ENCODE measurements at places on chromosomes 12 and 14.
A peak's percentile ranks its signal among the peaks of the same experiment; 100 is the strongest.

- DNase-seq, result no peak
These were observed 117.9 kb upstream of the MAP1LC3B2 start for GRCh38 chr12:116441292-116441691.

GRCh38 chr14:63009495-63009894, 35.8 kb downstream of the KCNH5 start:
- no peak for DNase-seq

GRCh38 chr12:124233846-124234640, 60.9 kb upstream of the RFLNA start:
- no peak for DNase-seq

GRCh38 chr14:71799841-71800240, 132.4 kb upstream of the RGS6 start:
- no peak for DNase-seq

DNA sequence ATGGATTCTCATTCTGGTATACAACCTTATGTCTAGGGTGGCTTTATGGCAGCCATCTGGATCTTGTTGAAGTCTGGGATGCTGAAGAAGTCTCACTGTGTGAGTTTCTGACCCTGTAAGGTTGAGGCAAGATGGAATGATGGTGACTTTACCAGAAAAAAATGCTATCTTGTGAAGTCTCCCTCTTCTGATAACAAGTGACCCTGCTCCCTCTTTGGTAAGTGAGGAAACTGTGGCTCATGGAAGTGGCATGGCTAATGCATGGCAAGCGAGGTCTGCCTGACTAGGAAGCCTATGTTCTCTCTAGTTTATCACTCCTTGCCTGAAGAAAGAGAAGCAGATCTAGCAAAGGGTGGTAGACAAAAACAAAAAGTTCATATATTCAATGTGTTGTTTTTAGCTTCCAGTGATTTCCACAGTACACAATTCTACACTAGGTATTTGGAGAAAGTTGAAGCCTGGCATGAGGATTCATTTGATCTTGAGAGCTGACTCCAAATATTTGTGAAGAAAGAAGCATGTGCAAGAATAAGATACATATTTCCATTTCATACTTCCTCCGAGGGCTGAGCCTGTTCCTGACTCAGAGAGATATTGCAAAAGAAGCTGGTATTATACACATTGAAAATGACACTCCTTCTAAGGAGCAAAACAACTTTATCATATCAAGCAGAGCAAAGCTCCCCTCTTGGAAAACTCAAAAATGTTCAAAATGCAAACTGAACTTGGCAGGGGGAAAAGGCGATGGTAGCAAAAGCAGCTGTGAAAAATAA, 63.6 kb downstream of the HELB start:
- DNase-seq, result no peak

- DNase-seq, result peak; percentile 86
These were observed 4.7 kb upstream of the CDH24 start for GRCh38 chr14:23062002-23062401.

- no peak for DNase-seq
These were observed 120.9 kb upstream of the GSC start for GRCh38 chr14:94890785-94891184.

- no peak for DNase-seq
These were observed 168.8 kb downstream of the KIF26A start for GRCh38 chr14:104307246-104307626.

- DNase-seq, result no peak
These were observed 67.4 kb downstream of the DDX51 start for GRCh38 chr12:132076711-132077110.

GRCh38 chr12:121600702-121601336, 20.0 kb upstream of the KDM2B start:
- no peak for DNase-seq

DNA sequence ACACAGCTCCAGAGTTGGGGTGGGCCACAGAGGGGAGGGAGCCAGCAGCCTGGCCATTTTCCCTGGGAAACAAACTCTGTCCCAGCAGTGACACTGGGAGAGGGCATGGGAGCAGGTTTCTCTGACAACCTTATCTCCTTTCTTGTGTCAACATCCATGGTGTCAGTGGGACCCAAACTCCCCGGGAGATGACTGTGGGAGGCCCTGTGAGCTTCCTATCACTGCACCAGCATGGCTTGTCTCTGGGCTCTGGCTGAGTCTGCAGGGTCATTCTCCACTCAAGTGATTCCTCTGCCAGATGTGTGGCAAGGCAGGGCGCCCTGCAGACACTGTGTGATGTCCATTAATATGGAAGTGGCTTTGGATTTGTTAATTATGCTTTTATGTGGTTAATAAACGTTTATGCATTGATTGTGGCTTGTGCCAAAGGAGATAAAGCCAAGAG, 10.1 kb downstream of the LRTM2 start:
- no peak for DNase-seq

DNA sequence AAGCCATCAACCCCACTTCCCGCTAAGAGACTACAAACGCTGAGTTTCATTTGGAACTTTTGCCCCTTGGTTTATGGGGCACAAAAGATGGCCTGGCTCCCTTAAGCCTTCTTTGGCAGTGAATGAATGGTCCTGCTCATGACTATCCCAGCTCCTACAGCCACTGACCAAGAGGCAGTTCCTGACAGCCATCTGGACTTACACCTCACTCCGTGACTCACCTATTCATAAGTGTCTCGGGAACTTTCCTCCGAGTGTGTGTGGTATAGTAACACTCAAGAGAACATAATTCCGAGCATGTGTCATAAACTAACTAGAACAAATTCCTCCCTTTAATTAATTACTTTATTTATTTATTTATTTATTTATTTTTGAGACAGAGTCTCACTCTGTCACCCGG, 51.9 kb upstream of the NUDT4 start:
- DNase-seq, result peak; percentile 50

- no peak for DNase-seq
These were observed 30.0 kb upstream of the DUSP6 start for GRCh38 chr12:89382328-89382727.
